ENCODE measurements at places on chromosomes 3 and 15. TPM values are rescaled to one million over a fixed set of nuclear protein-coding genes. Genes with fewer than 3 reads are reported as not detected.

Gene TGM4
- total RNA-seq, result not detected

Gene TMEM87A
- 70.5 TPM for total RNA-seq

Gene TIGIT
- not detected for total RNA-seq

Gene CD96
- total RNA-seq, result under 0.01 TPM

Gene A4GNT
- not detected for total RNA-seq

Gene ZDHHC19
- not detected for total RNA-seq

Gene ZBTB20
- total RNA-seq, result 23.5 TPM

Gene NDUFAF3
- 39.1 TPM for total RNA-seq

Gene SH3GL3
- 6.3 TPM for total RNA-seq

Gene CPNE4
- not detected for total RNA-seq

Gene GHSR
- not detected for total RNA-seq

Gene LRRIQ4
- total RNA-seq, result not detected

Gene CPB1
- 2.1 TPM for total RNA-seq

Gene OCA2
- 5.7 TPM for total RNA-seq

Gene EIF2B5
- 38.1 TPM for total RNA-seq

Gene CCDC9B
- 2.1 TPM for total RNA-seq

Gene KIF15
- 6.3 TPM for total RNA-seq

Gene NPHP3
- total RNA-seq, result 50.6 TPM

Gene ACKR2
- total RNA-seq, result 1.6 TPM

Gene GOLGA8O
- 1.6 TPM for total RNA-seq

Gene CP
- total RNA-seq, result 1.0 TPM

Gene DNAH12
- total RNA-seq, result 0.52 TPM

Gene GOLGA6L10
- 0.52 TPM for total RNA-seq
